ENCODE measurements at places on chromosomes 4 and X. TPM values are rescaled to one million over a fixed set of nuclear protein-coding genes. Genes with fewer than 3 reads are reported as not detected.
A peak's percentile ranks its signal among the peaks of the same experiment; 100 is the strongest.

NXF3 gene
- not detected for total RNA-seq

- no peak overlapping the region for H3K4me3 ChIP-seq
- no peaks in the 10 kb centered on the region for H3K4me1 ChIP-seq
- H3K36me3 ChIP-seq: no peaks in the 10 kb centered on the region
- no peak overlapping the region for H3K27ac ChIP-seq
These were observed 35.7 kb upstream of the CDS1 start for GRCh38 chr4:84547211-84547610.

ASB12 gene
- total RNA-seq: not detected

- H3K4me1 ChIP-seq: no peaks in the 10 kb centered on the region
- no peak overlapping the region for H3K4me3 ChIP-seq
- H3K27me3 ChIP-seq: no peaks in the 10 kb centered on the region
- no peaks in the 10 kb centered on the region for H3K36me3 ChIP-seq
- no peak overlapping the region for H3K27ac ChIP-seq
These were observed 20.2 kb downstream of the MTTP start for GRCh38 chr4:99594818-99595217.

- no peak for DNase-seq
- peak overlapping the region; percentile 20 for H3K27ac ChIP-seq
- peaks cover 23% of the 10 kb centered on the region for H3K36me3 ChIP-seq
- no peak overlapping the region for H3K4me3 ChIP-seq
These were observed 26.0 kb downstream of the AIFM1 start for GRCh38 chrX:130139474-130140201.

ATP1B4 gene
- not detected for total RNA-seq

DNA sequence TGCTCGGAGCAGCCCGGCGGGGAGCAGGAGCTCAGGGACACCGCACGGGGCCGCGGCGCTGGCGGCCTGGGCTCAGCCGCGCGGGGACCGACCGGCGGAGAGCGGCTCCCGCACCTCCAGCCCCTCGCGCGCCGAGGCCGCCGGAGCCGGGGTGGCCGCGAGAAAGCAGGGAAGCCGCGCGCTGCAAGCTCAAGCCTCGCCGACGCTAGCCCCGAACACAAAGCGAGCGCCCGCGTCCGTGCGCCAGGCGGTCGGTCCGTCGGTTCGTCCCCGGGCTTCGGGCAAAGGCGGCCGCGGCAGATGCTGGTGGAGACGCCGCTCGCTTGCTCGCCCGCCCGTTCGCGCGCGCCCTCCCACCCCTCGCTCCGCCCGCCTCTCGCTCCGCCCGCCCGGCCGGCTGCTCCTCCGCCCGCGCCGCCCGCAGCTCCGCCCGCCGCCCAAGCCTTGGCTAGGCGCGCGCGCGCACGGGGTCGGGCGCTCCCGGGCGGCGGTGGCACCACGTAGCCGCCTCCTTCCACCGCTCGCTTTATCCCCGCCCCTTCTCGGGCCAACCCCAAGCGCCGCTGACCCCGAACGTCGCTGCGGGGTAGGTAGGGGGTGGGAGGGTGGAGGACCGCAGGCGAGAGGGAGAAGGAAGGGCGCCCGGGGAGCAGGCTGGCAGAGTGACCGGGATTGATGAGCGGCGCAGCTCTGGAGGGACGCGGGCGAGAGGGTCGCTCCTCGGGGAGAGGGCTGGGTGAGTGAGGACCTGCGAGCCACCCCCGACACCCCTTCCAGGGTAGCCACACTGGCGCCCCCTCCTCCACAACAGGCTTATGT lies at the start of gene TSPAN5:
Gene TSPAN5, minus strand, starts transcription at position 325 of the 819 bp plus-strand sequence.
- H3K27me3 ChIP-seq: no peaks in the 10 kb centered on the region
- DNase-seq: peak; percentile 85
- peak within 1 kb of the TSS; percentile 73 for H3K27ac ChIP-seq
- peaks cover 22% of the 10 kb centered on the region for H3K36me3 ChIP-seq
- H3K4me3 ChIP-seq: peak within 1 kb of the TSS; percentile 94

GRCh38 chr4:2472187-2472586 lies 3.3 kb downstream of the RNF4 start:
- H3K4me3 ChIP-seq: no peak overlapping the region
- H3K36me3 ChIP-seq: peaks cover 57% of the 10 kb centered on the region
- no peak overlapping the region for H3K27ac ChIP-seq
- no peak for DNase-seq

DCAF12L2 gene
- not detected for total RNA-seq

DNA sequence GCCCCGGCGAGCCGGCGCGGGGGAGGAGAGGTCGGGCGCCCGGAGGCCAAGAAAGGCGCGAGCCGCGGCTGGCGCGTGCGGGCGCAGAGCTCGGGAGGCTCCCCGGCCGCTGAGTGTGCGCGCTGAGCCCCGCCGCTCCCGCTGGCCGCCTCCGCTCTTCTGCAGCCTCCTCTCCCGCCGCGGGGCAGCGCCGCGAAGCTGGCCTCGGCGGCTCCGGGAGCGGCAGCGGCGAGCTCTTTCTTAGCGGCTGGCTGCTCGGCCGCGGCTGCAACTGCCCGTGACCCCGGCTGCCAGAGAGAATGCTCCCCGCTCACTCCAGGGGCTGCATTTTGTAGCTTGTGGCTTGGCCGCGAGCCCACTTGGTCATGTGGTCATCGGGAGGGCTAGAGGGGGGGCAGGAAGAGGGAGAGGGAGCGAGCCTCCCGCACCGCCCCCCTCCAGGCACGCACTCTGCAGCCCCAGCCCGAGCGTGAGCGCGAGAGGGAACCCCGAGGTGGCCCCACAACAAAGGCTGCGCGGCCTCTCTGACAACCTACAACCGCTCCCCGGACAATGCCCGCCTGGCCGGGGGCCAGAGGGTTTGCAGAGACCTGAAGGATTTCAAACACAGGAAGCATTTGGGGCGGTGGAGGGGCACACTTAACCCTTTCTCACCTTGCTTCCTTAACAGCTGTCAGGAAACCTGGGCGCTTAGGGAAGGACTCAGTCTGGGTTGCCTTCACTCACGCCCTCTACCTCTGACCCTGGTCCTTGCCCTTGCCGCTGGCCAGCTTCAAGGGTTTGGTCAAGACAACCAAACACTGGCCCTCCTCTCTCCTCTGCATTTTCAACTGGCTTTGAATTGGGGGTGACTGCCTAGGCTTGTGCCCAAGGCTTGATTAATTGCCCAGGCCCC lies at the start of gene APLN:
Gene APLN, minus strand, starts transcription at position 305 of the 895 bp plus-strand sequence. CDS start 326 bp downstream, outside the sequence.
- peaks cover 7% of the 10 kb centered on the region for H3K4me1 ChIP-seq
- H3K27me3 ChIP-seq: peaks cover 27% of the 10 kb centered on the region
- H3K27ac ChIP-seq: no peak within 1 kb of the TSS
- H3K36me3 ChIP-seq: no peaks in the 10 kb centered on the region
- DNase-seq: no peak
- peak within 1 kb of the TSS; percentile 56 for H3K4me3 ChIP-seq

RPS6KA6 gene
- not detected for total RNA-seq

GRCh38 chr4:188021548-188022249 lies 26.1 kb downstream of the ZFP42 start:
- DNase-seq: no peak
- H3K4me3 ChIP-seq: no peak overlapping the region
- H3K4me1 ChIP-seq: no peaks in the 10 kb centered on the region
- H3K27me3 ChIP-seq: no peaks in the 10 kb centered on the region
- no peak overlapping the region for H3K27ac ChIP-seq

DCHS2 gene
- total RNA-seq: not detected

DNA sequence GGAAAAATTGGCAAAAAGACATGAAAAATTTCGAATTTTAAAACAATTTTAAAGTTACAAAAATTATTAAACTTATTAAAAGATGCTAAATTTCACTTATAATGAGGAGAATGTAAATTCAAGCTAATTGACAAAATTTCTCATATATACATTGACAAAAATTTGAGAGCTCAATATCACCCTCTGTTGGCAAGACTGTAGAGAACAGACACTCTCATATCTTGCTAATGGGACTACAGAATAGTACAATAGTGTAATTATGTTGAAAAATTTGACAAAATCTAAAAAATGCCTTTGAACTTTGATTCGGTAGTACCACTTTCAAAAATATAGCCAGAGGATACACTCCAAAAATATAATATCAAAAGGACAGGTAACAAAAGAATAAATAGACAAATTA lies 29.8 kb downstream of the DCAF8L2 start:
- H3K27ac ChIP-seq: no peak overlapping the region
- H3K4me1 ChIP-seq: no peaks in the 10 kb centered on the region
- H3K36me3 ChIP-seq: no peaks in the 10 kb centered on the region
- no peaks in the 10 kb centered on the region for H3K27me3 ChIP-seq
- no peak overlapping the region for H3K4me3 ChIP-seq
- DNase-seq: no peak

GRCh38 chrX:31543634-31544033 lies 471.8 kb upstream of the FTHL17 start:
- DNase-seq: no peak
- H3K4me1 ChIP-seq: no peaks in the 10 kb centered on the region
- H3K27me3 ChIP-seq: no peaks in the 10 kb centered on the region

- peaks cover 8% of the 10 kb centered on the region for H3K27me3 ChIP-seq
- no peak overlapping the region for H3K27ac ChIP-seq
- H3K4me3 ChIP-seq: no peak overlapping the region
- peaks cover 26% of the 10 kb centered on the region for H3K4me1 ChIP-seq
- no peaks in the 10 kb centered on the region for H3K36me3 ChIP-seq
- no peak for DNase-seq
These were observed 85.5 kb downstream of the NHSL2 start for GRCh38 chrX:71996136-71996535.

DNA sequence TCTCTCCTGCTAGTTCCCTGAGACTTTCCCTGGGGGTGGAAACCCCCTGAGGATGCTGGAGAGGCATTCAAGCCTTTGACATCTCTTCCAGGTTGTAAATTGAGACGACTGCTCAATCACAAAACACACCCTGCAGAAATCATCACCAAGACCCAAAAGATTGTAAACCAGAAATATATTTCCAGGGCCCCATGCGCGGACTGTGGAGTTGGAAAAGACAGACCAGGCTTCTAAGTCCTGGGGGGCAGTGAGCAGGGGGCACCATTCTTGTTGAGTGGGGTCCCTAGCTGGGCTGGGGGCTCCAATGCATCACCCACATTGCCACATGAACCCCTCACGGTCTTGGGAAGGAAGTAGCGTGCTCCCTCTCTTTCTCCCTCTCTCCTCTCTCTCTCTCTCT lies 87.9 kb upstream of the C4orf50 start:
- H3K27me3 ChIP-seq: no peaks in the 10 kb centered on the region
- H3K36me3 ChIP-seq: peaks cover 57% of the 10 kb centered on the region
- H3K4me3 ChIP-seq: no peak overlapping the region

ACSL4 gene
- total RNA-seq: 68.3 TPM

DNA sequence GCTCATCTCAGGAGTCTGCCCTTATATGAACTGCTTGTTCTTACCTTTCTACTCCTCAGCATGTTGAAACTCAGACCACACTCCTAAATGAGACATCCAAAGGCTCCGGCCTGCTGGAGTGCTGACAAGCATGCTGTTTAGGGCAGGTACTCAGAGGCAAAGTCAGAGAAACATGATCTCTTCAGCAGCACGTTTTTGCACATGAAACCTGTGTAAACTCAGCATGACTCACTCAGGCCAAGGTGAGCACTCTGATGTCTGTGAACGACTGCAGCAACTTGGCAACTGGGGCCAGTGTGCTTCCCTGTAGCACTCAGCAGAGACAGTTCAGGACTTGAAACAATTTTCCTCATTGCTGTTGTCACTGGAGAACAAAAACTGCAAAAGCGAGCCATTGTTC lies 109.6 kb downstream of the PACRGL start:
- H3K36me3 ChIP-seq: no peaks in the 10 kb centered on the region
- H3K27me3 ChIP-seq: no peaks in the 10 kb centered on the region
- no peak overlapping the region for H3K4me3 ChIP-seq
- no peaks in the 10 kb centered on the region for H3K4me1 ChIP-seq

TCEAL6 gene
- not detected for total RNA-seq

PIN4 gene
- total RNA-seq: 8.4 TPM

SPACA5 gene
- total RNA-seq: not detected

MGAT4D gene
- not detected for total RNA-seq

MTMR8 gene
- total RNA-seq: 4.5 TPM

DNA sequence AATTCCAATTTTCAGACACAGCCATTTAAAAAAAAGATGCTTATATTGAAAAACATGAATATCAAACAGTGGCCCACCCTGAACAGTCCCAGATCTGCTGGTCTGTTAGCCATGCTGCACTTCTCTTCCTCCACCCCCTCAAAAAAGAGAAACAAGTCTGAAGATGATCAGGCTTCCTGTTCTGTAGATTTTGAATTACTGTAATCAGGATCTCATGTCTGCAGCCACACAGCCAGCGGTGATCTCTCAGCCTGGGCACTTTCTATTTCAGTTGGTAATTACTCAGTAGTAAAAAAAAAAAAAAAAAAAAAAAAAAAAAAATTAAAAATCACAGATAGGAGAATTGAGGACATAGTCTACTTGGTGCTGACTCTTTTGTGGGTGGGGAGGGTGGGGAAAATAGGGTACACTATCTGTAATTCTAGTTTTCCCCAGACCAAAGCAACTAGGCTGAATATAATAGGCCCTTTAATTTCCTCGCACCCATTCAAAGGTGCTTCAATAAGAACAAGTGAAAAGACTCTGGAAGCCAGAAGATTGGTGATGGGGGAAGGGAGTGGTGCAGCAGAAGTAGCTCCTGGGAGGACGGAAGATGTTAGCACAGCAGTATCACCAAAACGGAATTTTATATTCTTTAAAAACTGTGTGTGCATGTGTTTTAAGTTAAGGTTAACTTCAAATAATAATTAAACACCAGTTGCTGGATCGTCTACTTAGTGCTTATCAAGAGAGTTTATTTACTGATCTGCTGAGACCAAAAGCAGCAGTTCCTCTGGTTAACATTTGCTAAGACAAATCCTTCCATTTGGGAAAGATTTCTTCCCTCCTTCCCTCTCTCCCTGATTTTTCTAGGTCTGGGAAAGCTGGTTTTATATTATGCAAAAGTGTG lies 47.0 kb downstream of the SPRY1 start:
- no peaks in the 10 kb centered on the region for H3K27me3 ChIP-seq
- DNase-seq: peak; percentile 79
- peaks cover 3% of the 10 kb centered on the region for H3K36me3 ChIP-seq
- peaks cover 34% of the 10 kb centered on the region for H3K4me1 ChIP-seq
- peak overlapping the region; percentile 91 for H3K27ac ChIP-seq

- H3K36me3 ChIP-seq: no peaks in the 10 kb centered on the region
- no peak overlapping the region for H3K4me3 ChIP-seq
- no peak for DNase-seq
These were observed 395.9 kb upstream of the HS3ST1 start for GRCh38 chr4:11824566-11824965.

DNA sequence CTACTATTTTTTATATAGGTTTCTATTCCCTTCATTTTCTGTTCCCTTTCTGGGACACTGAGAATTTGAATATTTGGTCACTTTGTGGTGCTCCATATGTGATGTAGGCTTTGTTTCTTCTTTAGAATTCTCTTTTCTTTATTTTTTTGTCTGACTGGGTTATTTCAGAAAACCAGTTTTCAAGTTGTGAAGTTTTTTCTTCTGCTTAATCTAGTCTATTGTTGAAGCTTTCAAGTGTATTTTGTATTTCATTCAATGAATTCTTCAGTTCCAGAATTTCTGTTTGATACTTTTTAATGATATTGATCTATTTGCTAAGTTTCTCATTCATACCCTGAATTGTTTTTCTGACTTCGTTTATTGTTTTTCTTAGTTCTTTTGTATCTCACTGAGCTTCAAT lies 96.2 kb upstream of the HAND2 start:
- H3K27ac ChIP-seq: no peak overlapping the region
- H3K4me3 ChIP-seq: no peak overlapping the region
- no peak for DNase-seq
- no peaks in the 10 kb centered on the region for H3K27me3 ChIP-seq

GASK1B gene
- not detected for total RNA-seq

GRCh38 chr4:113643505-113643904 lies 118.0 kb downstream of the CAMK2D start:
- no peak overlapping the region for H3K27ac ChIP-seq
- H3K4me3 ChIP-seq: no peak overlapping the region
- no peak for DNase-seq
- peaks cover 19% of the 10 kb centered on the region for H3K36me3 ChIP-seq
- H3K27me3 ChIP-seq: no peaks in the 10 kb centered on the region

NSG1 gene
- 3.4 TPM for total RNA-seq

PNMA5 gene
- not detected for total RNA-seq

TMEM150C gene
- not detected for total RNA-seq

FAM53A gene
- total RNA-seq: 1.6 TPM

Measured in activated CD8-positive, alpha-beta memory T cell treated with anti-CD3 and anti-CD28 coated beads, Interleukin-2, amount 10 ng/mL, durations not matched to agents 7 days and 5 days (primary cell).